Myometrial cell (primary cell): ENCODE measurements at places on chromosomes 13 and 19. TPM values are rescaled to one million over a fixed set of nuclear protein-coding genes. Genes with fewer than 3 reads are reported as not detected.

The TMEM272 gene
- total RNA-seq = not detected in 2 replicates

The PRKCG gene
- not detected in 2 replicates for total RNA-seq

The ZNF541 gene
- total RNA-seq = not detected in 2 replicates

The ZNF254 gene
- total RNA-seq = 1.7 and 3.4 TPM in 2 replicates

The ZFP28 gene
- 2.9 and 8.0 TPM in 2 replicates for total RNA-seq

The SLC7A10 gene
- total RNA-seq = not detected in 2 replicates

The ZNF284 gene
- total RNA-seq = 1.4 and 1.6 TPM in 2 replicates

The LILRA2 gene
- total RNA-seq = not detected in 2 replicates

The CHAMP1 gene
- total RNA-seq = 31.0 and 34.0 TPM in 2 replicates

The SIGLEC5 gene
- not detected in 2 replicates for total RNA-seq

The GPR183 gene
- 0.18 TPM in 1 of 2 replicates, not detected in the other for total RNA-seq

The CCDC169 gene
- total RNA-seq = 6.2 and 13.3 TPM in 2 replicates

The OR1M1 gene
- not detected in 2 replicates for total RNA-seq

The ADGRE2 gene
- total RNA-seq = 1.7 and 6.6 TPM in 2 replicates

The LILRB1 gene
- not detected in 2 replicates for total RNA-seq

The CD70 gene
- total RNA-seq = not detected in 2 replicates

The PRRG2 gene
- 0.71 TPM in 1 of 2 replicates, not detected in the other for total RNA-seq

The SLC6A16 gene
- not detected in 2 replicates for total RNA-seq

The CPB2 gene
- total RNA-seq = not detected in 2 replicates

The TMEM150B gene
- total RNA-seq = not detected in 2 replicates

The PDX1 gene
- not detected in 2 replicates for total RNA-seq

The TMEM145 gene
- total RNA-seq = under 0.01 TPM in 1 of 2 replicates, not detected in the other

The MBD3L2 gene
- total RNA-seq = not detected in 2 replicates

The CRB3 gene
- not detected in 2 replicates for total RNA-seq

The ZNF578 gene
- total RNA-seq = 0.58 and 1.6 TPM in 2 replicates

The ATXN8OS gene
- total RNA-seq = not detected in 2 replicates

The STX10 gene
- 70.2 and 97.2 TPM in 2 replicates for total RNA-seq

The APBA3 gene
- 20.8 and 27.5 TPM in 2 replicates for total RNA-seq

The POGLUT2 gene
- total RNA-seq = 27.1 and 31.9 TPM in 2 replicates

The BST2 gene
- 0.86 and 5.7 TPM in 2 replicates for total RNA-seq

The TMEM38A gene
- total RNA-seq = 0.29 and 0.35 TPM in 2 replicates

The KIR2DL4 gene
- total RNA-seq = not detected in 2 replicates

The CKAP2 gene
- total RNA-seq = 28.0 and 38.1 TPM in 2 replicates

The LILRB2 gene
- total RNA-seq = not detected in 2 replicates

The PEX11G gene
- 2.6 and 3.9 TPM in 2 replicates for total RNA-seq

The ZNF285 gene
- total RNA-seq = 0.58 and 2.3 TPM in 2 replicates

The PRDX2 gene
- 379 and 428 TPM in 2 replicates for total RNA-seq

The ZNF726 gene
- 1.4 and 8.1 TPM in 2 replicates for total RNA-seq

The SERTM1 gene
- total RNA-seq = not detected in 2 replicates

The PVR gene
- 122 and 130 TPM in 2 replicates for total RNA-seq
